ENCODE measurements at places on chromosomes 11 and 22.

DNA sequence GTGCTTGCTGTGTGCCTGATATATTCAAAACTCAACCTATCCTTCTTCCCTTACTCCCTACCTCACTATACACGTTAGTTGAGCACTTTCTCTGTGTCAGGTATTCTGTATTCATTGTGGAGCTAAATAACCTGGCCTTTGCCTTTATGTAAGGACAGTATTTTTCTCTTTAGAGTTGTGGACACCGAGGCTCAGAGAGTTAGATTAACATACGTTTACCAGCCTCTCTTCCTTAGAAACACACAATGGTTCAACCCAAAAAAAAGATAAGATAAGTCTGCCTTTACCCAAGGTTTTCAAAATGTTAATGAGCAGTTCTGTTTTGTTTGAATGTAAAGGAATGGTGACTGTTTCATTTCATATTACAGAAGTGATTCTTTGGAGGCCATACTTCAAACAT is 45.0 kb downstream of the CBL start:
- no peak for DNase-seq

- DNase-seq: no peak
Measured at GRCh38 chr11:14202251-14203196, 156.5 kb downstream of the RRAS2 start.

- DNase-seq: no peak
Measured at GRCh38 chr22:27913162-27913741, 5.8 kb downstream of the PITPNB start.

DNA sequence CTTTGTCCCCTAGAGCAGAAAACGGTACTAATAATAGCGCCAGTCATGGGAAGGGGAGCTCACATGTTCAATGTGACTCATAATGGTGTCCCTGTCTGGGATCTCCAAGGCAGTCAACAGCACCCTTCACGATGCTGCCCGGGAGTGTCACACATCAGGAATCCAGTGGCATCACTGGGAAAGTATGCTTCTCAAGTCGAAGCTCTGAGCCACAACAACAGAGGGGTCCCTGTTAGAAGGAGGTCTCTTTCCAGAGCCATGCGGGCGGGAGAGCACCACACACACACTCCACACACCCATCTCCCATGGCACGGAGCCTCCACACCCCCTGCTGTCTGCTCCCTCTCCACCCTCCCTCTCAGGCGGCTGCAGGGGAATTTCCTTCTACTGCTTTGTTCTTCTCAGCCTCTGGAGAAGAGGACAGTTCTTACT is 119.7 kb downstream of the ETS1 start:
- DNase-seq: peak; percentile 61

- DNase-seq: no peak
Measured at GRCh38 chr11:17383461-17383860, 5.0 kb downstream of the KCNJ11 start.

Measured in stimulated activated CD4-positive, alpha-beta T cell treated with anti-CD3 and anti-CD28 coated beads, Interleukin-15, amount 100 ng/mL, for 24 hours (primary cell).